ENCODE measurements at places on chromosomes 2 and 18.

DNA sequence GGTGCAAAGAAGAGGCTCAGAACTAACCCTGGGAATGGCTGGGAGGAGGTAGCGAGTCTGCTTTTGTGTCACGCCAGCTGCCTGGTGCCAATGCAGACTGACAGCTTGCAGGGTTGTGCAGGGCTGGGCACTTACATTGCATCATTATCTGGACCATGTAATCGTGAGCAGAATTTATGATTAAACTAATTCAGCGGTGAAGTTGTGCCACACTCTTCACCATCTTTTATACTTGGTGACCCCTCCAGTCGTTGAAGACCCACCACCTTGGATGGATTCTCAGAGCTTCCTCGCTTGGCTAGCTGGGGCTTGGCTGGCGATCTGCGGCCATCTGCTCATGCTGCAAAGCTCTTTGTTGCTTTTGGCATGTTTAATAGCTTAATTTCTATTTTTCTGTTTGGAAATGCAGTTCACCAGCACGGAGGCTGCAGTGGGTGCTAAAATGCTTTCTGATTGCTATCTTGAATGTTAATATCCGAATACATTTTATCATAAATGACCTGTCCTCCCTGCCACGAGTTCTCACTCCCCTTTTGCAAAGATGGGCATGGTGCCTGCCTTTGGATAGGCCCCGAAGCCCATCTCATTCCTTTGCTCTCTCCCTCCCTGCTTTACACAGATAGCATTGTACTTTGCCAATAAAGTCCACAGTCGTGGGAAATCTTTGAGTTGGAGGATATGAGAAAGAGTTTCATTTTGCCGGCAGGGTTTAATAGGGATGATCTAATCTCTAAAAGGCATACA is 188.2 kb downstream of the PRKCE start:
- no peak for DNase-seq

DNA sequence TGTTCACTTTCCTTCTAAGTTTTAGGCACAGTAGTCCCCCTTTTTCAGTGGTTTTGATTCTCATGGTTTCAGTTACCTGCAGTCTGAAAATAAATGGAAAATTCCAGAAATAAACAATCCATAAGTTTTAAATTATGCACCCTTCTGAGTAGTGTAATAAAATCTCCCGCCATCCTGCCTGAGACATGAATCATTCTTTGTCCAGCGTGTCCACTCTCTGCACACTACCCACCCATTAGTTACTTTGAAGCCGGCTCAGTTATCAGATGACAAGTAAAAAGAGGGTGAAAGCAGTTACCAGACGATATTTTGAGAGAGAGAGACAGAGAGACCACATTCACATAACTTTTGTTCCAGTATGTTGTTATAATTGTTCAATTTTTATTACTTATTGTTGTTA is 400.5 kb downstream of the TMX3 start:
- DNase-seq = no peak

DNA sequence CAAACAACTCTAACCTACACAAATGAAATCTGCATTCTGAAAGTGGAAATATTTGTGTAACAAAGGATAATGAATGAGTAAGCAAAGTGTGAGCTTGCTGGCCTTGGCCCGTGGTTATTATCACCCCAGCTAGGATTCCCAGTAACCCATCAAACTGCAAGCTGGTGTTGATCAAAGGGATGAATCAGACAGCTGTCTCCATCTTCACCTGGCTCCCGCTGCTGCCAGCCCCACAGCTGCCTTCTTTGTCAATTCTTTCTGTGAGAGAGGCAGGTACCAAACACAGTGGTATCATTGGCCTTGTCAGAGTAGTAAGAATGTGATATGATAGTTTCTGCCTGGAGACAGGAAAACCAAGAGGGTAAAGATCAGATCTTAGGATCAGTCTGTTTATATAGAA is 25.2 kb upstream of the RGPD4 start:
- DNase-seq = no peak

GRCh38 chr2:233772153-233772552 is 6.0 kb upstream of the MROH2A start:
- no peak for DNase-seq

GRCh38 chr2:161703863-161704262 is 79.6 kb downstream of the SLC4A10 start:
- DNase-seq = no peak

GRCh38 chr2:216246766-216247165 is 125.5 kb downstream of the MARCHF4 start:
- no peak for DNase-seq
